Fibroblast of skin of abdomen (primary cell): ENCODE measurements at places on chromosomes 5 and 9.

DNA sequence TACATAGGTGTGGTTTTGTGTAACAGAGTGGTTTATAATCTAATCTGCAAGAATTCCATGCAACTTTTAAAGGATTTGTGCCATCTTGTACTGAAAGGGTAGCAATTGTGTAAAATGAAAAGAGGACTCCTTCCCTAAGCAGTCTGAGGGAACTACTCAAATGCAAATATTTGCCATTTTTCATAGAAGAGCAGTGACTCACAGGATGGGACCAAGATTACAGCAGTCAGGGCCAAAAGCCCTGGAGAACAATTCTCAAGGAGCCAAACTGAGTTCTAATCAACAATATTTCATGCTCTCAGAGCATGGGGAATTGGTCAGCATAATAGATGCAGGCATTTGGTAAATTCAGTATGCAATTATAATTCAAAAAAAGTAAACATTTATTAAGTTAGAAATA is 495.8 kb downstream of the CHSY3 start:
- DNase-seq = peak; percentile 71

- no peak for DNase-seq
Measured at GRCh38 chr9:114538241-114538640, 33.0 kb upstream of the WHRN start.

- DNase-seq = no peak
Measured at GRCh38 chr9:96492993-96493531, 43.1 kb downstream of the HABP4 start.

GRCh38 chr5:79736528-79737514 is 47.2 kb downstream of the CMYA5 start:
- DNase-seq = no peak

- no peak for DNase-seq
Measured at GRCh38 chr9:100581661-100582060, 3.8 kb downstream of the CAVIN4 start.

- no peak for DNase-seq
Measured at GRCh38 chr5:29229461-29229860, 1964.0 kb upstream of the CDH6 start.

GRCh38 chr5:142500227-142500905 is 175.5 kb upstream of the SPRY4 start:
- DNase-seq = no peak

- DNase-seq = no peak
Measured at GRCh38 chr5:167150661-167151060, 1140.8 kb upstream of the WWC1 start.

DNA sequence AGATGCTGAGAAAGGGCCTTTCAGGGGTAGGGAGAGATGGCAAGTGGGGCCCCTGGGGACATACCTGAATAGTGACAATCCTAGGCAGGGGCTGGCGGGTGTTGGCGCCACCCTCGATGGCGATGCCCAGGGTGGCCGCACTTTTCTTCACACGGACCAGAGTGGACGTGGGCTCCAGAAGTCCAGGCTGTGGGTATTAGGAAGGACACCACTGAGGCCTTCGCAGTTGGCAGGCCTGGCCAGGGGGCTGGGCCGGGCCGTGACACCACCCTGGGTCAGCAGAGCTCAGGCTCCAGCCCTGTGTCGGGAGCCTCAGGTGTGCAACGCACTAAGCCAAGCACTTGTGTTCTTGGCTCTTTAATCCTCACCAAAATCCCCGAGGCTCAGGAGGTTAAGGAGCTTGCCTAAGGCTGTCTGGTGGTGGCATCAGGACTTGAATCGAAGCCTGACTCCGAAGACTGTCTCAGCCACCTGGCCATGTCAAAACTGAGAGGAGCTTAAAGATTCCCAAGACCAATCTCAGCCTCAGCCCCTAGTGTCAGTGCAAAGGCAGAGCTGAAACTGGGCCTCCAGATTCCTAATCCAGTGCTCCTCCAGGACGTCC is 15.5 kb upstream of the AKNA start:
- DNase-seq = no peak

DNA sequence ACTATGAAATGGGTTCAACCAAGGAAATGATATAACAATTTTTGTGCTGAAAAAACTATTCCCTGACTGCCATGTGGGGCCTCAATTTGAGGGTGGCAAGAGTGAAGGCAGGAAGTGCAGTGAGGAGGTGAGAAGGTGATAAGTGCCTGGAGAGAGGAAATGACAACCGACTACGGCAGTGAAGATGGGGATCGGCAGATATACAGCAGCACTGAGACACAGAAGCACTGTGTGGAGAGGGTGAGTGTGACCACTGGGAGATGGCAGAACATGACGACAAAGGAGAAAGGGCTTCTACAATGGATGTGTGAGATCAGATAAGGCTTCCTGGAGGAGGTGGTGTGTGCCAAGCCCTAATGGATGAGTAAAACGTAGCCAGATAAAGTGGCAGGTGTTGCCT is 271.8 kb downstream of the TRIM32 start:
- no peak for DNase-seq

DNA sequence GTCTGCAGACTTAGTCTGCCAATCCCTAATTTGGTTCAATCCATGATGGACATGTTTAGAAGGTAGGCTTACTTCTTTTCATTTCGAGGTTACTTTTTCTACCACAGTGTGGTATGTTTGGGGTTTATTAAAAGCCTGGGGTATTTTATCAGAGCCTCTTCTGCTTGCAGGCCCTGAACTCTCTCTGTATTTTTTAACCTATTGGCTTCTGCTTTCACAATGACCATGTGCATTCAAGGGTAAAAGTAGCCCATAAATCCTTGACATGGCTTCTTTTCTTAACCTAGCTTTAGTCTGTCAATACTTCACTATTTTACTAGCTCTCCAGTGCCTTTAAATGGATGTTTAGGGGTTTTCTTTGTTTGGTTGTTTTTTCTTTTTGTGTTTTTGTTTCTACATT is 286.6 kb downstream of the FER start:
- no peak for DNase-seq

- no peak for DNase-seq
Measured at GRCh38 chr5:54881286-54882005, 103.9 kb downstream of the ESM1 start.

DNA sequence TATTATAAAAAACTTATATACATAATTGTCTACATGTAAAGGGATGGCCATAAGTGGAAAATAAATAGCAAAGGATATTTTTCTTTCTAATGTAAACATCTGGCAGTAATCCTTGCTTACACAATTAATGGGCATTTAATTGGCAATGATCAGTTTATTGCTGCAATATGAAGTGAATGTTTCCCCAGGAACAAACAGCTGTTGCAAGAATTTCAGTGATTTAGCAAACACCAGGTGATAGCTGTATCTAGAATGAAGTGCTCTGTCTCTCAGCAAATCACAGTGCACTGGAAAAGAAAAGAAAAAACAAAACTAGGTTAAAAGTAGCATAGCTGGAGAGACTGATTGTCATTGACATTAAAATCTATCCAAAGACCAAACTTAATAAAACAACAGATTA is 594.5 kb upstream of the ARRDC3 start:
- DNase-seq = no peak

DNA sequence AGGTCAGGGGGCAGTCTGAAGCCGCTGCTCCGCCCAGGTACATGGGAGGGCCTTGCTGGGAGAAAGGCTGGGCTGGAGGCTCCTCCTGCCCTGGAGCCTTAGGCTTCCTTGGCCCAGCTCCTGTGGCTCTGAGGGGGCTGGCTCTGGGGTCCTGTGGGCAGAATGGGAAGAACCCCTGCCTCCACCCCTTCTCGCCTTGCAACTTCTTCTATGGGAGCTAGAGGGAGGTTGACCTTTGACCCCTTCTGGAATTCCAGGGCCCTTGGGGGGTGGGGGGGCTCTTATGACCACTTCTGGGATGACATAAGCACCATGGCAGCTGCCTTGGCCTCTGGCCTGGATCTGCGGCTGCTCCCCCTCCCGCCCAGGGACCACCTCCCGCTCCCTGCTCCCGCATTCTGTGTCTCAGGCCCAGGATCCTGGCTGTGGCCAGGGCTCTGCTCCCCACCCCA is 32.2 kb downstream of the IER5L start:
- peak; percentile 97 for DNase-seq
